ENCODE measurements at places on chromosomes 5 and 9.
A peak's percentile ranks its signal among the peaks of the same experiment; 100 is the strongest.

DNA sequence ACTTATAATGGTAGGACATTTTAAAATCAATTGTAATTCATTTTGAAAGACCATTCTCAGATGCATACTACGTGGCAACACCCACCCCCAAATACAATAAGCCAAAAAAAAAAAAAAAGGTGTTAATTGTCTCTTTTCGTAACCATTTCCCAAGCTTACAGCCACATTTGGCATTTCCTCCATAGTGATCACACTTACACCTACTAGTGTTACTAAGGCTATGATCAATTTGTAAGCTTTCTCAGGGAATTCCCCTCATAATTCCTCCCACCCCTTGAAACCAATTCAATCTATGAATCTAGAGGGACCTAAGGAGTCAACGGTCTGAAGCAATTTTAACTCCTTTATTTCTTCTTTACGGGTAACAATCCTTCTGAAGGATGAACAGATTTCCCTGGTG lies 40.1 kb downstream of the NR2F1 start:
- DNase-seq = peak; percentile 45

DNA sequence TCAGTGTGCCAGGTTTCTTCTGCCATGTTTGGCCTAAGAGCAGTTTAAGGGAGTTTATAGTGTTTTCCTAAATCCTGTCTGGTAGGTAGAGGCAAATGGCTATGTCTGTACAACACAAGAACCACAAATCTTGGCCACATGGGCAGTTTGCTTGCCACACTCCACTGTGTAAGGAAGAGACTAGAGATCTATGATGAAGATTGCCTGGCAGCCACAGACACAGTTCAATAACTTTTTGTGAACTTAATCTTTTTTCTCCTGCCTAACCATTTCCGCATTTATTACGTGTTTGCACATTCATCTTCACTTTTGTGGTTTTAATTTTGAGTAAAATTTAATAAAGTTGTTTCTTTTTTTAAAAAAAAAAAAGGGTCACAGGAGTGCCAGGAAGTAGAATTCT lies 5.8 kb downstream of the MFAP3 start:
- no peak for DNase-seq

GRCh38 chr5:55850839-55851674 lies at the start of gene IL31RA:
TSS of gene IL31RA (plus strand) at chr5:55851357. CDS start at chr5:55851571, 214 bp downstream.
- no peak for DNase-seq

DNA sequence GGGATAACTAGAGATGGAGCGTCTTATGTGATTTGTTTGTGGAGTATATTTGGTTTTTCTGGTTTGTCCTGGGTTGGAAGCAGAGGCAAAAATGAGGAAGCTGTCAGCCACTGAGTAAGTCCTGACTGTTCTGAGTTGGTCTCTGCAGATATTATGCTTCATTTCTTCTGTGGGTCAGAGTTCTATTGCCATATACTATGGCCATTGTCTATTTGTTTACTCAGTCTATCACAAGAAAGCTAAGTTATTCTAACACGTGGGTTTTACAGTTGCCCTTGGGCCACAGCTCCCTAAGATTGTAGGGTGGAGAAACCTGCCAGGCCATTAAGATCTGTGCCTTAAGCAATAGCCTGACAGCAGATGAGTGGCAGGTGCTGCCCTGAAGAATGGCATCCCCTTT lies 3.0 kb upstream of the CTSV start:
- DNase-seq = no peak

- no peak for DNase-seq
These were observed 44.6 kb upstream of the BASP1 start for GRCh38 chr5:17172791-17173190.

DNA sequence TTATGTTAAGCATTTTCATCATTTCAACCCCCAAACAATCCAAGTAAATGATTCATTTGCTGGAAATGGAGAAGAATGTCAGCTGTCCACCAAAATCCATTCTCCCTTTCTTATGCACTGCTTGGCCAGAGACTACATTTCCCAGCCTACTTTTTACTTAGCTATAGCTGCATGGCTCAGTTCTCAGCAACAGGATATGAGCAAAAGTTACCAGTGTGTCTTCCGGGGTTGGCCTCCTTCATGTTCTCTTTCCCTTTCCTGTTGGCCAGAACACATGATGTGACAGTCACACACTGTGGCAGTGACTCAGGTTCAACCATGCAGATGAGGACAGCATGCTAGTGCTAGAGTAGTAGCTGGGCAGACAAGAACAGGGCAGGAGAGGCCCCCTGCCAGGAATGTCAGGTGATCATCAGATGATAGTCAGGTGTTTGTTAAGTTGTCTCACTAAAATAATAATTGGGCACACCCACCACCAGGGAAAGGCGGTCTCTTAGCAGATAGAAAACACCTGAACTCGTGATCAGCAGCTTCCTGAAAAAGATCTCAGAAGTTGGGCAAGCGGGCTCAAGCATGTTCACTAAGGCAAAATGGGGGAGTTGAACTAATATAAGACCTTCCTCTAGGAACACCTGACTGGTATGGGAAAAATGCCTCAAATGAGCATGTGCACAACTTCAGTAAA lies 12.2 kb downstream of the GPR150 start:
- DNase-seq = peak; percentile 39

DNA sequence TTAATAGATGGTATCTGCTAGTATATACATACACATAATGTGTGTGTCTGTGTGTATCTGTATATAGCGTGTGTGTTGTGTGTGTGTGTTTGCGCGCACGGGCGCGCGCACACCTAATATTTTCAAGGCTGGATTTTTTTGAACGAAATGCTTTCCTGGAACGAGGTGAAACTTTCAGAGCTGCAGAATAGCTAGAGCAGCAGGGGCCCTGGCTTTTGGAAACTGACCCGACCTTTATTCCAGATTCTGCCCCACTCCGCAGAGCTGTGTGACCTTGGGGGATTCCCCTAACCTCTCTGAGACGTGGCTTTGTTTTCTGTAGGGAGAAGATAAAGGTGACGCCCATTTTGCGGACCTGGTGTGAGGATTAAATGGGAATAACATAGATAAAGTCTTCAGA lies 757 bp downstream of the FXN start:
- DNase-seq = no peak

DNA sequence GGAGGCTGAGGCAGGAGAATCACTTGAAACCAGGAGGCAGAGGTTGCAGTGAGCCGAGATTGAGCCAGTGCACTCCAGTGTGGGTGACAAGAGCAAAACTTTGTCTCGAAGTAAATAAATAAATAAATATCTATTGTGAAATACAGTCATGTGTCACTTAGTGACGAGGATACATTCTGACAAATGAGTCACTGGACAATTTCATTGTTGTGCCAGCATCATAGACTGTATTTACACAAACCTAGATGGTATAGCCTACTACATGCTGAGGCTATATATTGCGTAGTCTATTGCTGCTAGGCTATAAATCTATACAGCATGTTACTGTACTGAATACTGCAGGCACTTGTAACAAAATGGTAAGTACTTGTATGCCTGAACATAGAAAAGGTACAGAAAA lies 61.1 kb upstream of the CCL21 start:
- DNase-seq = no peak

DNA sequence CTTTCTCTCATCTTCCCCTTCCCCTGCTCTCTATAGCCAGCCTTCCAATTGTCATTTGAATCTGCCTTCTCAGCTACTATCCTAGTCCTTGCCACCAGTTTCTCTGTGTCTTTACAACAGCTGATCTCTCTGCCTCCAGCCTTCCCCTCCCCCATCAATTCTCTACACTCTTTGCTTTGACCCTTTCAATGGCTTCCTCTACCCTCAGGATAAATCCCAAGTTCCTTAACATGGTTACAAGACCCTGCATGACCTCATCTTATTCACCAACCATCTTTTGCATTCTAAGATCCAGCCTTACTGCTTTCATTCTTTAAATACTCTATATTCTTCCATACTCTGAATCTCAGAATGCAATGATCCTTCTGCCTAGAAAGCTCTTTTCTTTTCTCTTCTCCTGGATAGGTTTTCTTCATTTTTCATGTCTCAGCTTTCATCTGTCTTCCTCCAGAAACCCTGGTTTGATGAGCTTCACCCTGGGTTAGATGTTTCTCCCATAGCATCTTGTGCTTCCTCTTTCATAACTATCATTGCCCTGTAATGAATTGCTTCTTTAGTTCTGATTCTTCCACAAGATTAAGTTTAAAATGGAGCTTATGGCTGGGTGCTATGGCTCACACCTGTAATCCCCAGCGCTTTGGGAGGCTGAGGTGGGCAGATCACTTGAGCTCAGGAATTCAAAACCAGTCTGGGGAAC lies 58.6 kb upstream of the ZSWIM6 start:
- DNase-seq = no peak

DNA sequence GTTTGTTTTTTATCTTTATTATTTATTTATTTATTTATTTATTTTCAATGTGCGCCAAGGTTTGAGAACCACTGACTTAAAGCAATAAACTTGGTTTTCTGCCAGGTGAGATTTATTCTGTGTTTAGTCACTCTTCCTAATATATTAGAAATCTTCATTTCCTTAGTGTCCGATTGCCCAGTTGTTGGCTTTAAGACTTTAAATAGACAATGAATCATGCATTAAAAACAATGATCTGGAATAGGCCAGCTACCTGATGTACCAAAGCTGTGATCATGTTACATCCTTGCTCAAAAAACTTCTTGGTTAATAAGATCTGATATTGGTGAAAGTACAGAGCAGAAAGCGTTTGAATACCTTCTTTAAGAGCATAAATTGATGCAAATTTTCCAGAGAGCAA lies 52.1 kb upstream of the ERBIN start:
- no peak for DNase-seq

GRCh38 chr9:124000161-124000783 lies 11.3 kb upstream of the LHX2 start:
- no peak for DNase-seq

DNA sequence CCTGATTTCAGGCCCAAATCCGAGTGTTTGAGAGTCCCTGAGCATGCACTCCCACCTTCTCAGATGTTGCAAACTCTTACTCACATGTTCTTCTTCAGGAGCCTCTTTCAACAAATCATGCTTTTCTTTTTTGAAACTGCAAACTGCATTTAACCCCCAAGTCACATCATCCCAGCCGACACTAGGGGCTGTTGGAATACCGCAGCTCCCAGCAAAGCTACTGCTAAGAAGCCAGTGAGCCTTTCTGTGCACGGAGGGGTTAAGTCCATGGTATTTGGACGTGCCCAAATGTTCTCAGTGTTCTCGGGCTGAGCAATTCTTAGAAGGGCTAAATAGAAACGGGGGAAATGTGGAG lies 282.9 kb downstream of the NFIB start:
- no peak for DNase-seq

- no peak for DNase-seq
These were observed 11.8 kb downstream of the DBH start for GRCh38 chr9:133647765-133648469.

- no peak for DNase-seq
These were observed 376.0 kb upstream of the SMARCA2 start for GRCh38 chr9:1639166-1639565.

DNA sequence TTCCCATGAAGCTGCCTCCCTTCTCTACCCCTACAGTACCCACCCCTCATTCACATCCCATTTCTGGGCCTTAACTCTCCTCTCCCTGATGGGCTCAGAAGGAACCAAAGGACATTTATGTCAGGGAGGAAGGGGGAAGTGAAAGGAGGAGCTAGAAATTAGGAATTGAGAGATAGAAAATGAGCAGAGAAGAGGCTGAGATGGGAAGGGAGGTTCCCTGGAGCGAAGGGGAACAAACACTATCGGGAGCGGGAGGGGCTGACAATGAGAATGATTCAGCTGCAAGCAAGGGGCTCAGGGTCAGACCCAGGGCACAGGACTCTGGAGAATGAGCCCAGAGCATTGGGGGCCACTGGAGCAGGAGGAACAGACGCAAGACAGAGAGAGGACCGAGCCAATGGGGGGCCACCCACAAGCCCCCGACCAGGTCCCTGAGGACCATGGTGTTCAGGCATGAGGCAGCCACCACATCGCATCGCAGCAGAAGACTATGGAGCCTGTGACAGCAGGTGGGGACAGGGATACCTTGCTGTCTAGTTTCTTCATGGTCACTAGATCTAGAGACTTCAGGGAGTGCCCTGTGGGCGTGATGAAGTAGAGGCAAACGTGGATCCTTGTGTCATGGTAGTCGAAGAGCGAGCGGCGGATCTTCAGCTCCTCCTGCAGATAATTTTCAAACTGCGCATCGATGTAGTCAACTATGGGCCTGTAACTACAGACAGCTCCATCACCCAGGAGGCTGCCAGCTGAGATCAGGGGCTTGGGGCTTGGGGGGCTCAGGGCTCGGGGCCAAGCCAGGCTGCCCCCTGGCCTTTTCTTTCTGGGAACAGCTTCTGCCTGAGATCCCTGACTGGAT lies 13.6 kb downstream of the SEPTIN8 start:
- no peak for DNase-seq

DNA sequence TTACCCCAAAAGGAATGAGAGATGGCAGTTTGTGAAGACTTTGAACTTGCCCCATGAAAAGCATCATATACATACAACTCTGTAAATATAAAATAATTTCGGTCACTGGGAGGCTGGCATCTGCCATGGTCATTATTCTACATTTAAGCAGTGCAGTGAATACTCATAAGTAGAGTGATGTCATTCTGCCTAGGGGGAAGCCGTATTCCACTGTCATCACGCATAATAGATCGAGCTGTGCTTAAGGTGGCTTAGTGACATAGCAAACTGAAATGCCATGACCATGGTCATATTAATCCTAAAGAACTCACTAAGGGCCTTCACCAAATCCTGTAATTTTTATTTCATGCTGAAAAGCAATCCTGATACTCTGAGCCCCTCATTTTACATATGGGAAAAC lies 42.4 kb upstream of the NR4A3 start:
- no peak for DNase-seq

GRCh38 chr9:116592970-116593369 lies 94.1 kb upstream of the TRIM32 start:
- no peak for DNase-seq

GRCh38 chr9:18482371-18482770 lies 8.4 kb downstream of the ADAMTSL1 start:
- DNase-seq = no peak

GRCh38 chr9:19992556-19992955 lies 203.7 kb upstream of the SLC24A2 start:
- DNase-seq = no peak

DNA sequence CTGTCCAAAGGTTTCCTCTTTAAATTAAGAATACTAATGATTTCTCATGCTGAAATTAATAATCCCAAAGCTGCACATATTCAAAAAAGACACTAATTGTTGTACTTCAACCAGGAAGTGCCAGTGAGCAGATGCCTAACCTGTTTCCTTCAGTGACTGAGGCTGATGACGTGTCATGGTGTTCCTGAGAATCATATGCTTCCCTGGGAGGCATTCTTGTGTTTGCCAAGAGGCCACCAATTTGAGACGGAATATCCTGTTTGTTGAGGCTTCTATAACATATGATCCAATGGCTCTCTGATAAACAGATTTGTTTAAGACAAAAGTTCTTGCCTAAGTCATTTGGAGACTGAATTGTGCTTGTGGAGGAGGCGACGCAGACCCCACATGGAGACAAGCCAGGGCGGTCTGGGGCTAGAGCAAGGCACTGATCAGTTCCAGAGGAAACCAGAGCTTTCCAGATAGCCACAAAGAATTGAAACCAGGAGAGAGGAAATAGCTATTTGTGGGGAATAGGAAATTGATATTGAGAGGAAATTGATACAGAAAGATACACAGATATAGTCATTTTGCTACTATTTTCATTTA lies 66.4 kb upstream of the ZNF608 start:
- DNase-seq = no peak

All from natural killer cell (primary cell).